ENCODE measurements at places on chromosomes 6 and 20. TPM values are rescaled to one million over a fixed set of nuclear protein-coding genes. Genes with fewer than 3 reads are reported as not detected.

The HLA-F gene
- 1.9 TPM for total RNA-seq

The CCM2L gene
- total RNA-seq: 6.3 TPM

The SLC17A1 gene
- not detected for total RNA-seq

The GPLD1 gene
- total RNA-seq: 2.0 TPM

The GMPR gene
- total RNA-seq: 5.0 TPM

The PRSS16 gene
- total RNA-seq: 0.64 TPM

The RAET1E gene
- total RNA-seq: not detected

The HEY2 gene
- 2.1 TPM for total RNA-seq

The GDAP1L1 gene
- total RNA-seq: 111 TPM

The RNASET2 gene
- 2.2 TPM for total RNA-seq

The VSX1 gene
- total RNA-seq: not detected

The IPCEF1 gene
- 0.61 TPM for total RNA-seq

The SNAI1 gene
- 3.9 TPM for total RNA-seq

The HSPA12B gene
- 0.44 TPM for total RNA-seq

The SCUBE3 gene
- total RNA-seq: 0.25 TPM

The SLC22A3 gene
- not detected for total RNA-seq

The SEL1L2 gene
- total RNA-seq: not detected

The BTBD3 gene
- total RNA-seq: 24.3 TPM

The CD24 gene
- total RNA-seq: 782 TPM

The BMP2 gene
- total RNA-seq: 0.66 TPM

The CLPSL2 gene
- not detected for total RNA-seq

All from glutamatergic neuron (in vitro differentiated cells).